ENCODE measurements at places on chromosomes 16 and 17.

- no peak for DNase-seq
Observed at GRCh38 chr16:29662000-29662728, 883 bp upstream of the SPN start.

DNA sequence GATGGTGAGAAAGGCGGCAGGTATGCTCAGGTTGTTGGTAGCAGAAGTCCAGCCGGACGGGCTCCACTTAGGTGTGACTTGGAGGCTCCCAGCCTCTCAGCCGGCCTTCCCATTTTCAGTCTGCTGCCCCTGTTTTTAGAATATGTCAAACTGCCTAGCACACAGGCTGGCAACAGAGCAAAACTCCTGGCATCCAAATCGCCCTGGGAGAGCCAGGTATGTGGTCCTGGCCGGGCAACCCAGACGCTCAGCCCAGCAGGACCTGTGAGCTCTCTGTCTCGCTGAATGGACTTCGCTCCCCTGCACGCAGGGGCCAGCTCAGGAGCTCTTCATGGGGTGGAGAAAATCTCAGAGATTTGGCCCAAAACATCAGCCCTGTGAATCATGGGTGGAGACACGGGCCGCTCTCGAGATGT lies 147.9 kb upstream of the CHMP6 start:
- DNase-seq: no peak

- DNase-seq: no peak
Observed at GRCh38 chr17:36944553-36944952, 4.2 kb upstream of the AATF start.

DNA sequence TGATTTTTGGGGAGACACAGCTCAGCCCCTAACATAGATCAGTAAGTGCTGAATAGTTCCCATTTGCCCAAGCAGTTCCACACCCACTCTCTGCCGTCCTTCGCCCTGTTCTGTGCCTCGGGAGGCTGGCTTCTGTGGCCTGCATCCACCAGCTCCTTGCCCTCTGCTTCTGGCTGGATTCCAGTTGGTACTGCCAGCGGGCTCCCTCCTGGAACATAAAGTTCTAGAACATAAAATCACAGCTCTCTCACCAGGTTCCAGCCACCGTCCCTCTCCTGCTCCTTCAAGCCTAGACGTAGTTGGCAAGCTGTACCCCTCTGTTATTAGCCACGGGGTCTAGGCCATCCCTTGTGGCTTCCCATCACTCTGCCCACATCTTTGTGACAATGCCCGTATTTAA lies 3.9 kb upstream of the MRPS23 start:
- DNase-seq: no peak

GRCh38 chr17:83007504-83008185 lies 71.8 kb upstream of the METRNL start:
- peak; percentile 52 for DNase-seq

GRCh38 chr17:49696233-49696761 lies 11.5 kb downstream of the SLC35B1 start:
- DNase-seq: no peak

GRCh38 chr17:27217631-27218030 lies 76.3 kb upstream of the WSB1 start:
- no peak for DNase-seq

- DNase-seq: no peak
Observed at GRCh38 chr16:66975302-66975893, 13.0 kb upstream of the CES4A start.

DNA sequence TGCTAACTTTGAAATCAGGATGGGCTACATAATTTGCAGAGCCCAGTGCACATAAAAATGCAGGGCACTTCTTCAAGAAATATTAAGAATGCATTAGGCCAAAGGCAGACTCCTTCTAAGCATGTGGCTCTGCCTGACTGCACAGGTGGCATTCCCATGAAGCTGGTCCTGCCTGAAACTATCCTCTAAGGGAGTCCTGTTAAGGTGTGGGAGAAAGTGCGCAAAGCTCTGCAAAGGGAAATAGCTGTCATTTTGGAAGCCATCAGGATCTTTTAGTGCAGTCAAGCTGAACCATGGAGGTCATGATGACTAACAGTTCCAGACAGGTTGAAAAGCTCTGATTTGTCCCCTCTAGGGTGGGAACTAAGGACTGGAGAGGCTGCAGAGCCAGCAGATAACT lies 41.9 kb upstream of the CRHR1 start:
- DNase-seq: no peak

DNA sequence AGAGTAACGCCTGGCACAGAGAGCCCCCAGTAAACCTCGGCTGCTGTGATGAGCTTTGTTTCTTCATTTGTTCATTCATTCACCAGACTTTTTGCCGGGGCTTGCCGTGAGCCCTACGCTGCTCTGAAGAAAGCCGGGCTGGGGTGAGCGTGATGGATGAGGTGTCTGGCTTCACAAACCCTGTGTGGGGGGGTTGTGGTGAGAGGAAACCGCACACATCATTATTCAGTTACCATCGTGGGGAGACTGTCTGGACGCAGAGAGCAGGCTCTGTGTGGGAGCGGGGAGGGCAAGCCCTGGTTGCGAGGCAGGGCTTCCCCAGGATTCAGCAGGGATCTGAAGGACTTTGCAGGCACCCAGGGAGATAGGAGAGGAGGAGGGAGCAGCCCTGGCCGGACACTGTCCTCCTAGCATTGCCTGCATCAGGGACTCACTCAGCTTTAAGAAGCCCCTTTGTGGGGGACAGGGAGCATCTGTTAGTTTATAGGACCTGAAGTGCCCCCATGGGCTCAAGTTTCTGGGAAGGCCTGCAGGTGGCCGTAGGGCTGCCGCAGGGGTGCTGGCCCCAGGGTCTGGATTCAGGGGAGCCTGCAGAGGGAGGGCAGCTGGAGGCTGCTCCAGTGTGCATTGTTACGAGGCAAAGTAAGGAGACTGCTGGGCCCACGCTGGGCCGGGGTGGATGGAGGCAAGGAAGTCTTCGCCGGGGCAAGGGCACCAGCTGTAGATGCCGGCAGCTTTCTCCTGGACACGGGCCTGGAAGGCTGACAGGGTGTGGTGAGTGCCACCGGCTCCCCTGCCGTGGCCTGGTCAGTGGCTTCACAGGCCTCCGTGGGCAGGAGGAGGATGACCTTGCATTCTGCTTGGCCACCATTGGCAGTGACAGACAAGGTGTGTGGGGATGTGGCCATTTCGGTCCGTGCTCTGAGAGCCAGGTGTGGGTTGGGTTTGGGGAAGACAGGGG lies 334.5 kb downstream of the SEC14L1 start:
- no peak for DNase-seq

DNA sequence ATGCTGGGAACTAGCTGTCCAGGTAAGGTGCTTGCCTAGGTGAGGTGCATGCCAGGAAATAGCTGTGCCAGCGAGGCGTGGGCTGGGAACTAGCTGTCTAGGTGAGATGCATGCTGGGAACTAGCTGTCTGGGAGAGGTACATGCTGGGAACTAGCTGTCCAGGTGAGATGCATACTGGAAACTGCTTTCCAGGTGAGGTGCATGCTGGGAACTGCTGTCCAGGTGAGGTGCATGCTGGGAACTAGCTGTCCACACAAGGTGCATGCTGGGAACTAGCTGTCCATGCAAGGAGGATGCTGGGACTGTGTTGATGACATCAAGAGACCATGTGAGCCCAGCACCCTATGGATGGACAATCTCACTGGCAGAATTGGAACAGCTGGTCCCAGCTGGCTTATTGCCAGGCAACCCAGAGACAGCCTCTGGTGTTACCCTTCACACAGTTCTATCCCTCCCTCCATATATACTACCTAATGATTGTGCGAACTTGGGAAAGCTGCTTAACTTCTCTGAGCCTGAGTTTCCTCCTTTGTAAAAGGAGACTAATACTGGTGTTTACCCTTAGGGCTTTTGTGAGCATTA lies 479.9 kb upstream of the RBFOX1 start:
- DNase-seq: no peak

DNA sequence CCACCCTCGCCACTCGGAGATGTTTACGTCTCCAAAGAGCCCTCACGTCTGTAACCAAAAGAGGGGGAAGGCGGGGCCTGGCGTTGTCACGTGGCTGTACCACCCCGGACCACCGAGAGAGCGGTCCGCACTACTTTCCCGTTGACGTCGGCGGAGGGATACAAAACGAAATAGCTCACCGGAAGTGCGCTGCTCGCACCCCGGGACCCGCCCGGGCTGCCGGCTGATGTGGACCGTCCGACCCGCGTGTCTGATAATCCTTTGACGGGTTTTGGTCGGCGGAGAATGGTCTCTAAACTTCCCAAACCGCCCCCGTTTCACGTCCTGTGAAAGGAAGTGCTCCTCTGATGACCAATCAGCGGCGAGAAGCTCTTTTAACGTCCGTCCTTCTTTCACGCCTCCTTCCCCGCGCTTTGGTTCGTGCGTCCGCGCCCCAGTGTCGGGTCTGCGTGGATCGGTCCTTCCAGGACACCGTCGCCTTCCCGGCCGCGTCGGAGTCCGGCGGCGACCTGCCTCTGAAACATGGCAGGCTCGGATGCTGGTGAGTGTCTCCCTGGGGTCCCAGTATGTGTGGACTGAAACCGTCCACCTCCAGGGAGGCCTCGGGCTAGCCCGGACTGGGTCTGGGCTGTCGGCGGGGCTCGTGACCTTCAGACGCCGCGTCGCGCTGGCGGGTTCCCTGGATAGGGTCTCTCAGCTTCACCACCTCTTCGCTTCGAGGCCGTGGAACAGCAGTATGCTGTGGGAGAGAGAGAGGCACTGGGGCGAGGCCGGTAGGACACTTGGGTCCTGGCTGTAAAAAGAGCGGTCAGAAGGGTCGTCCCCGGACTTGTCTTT lies at the start of gene CEP95:
Gene CEP95 (plus strand): TSS at position 402 of the 837 bp plus-strand sequence. CDS start 121 bp downstream, at position 523.
- peak; percentile 92 for DNase-seq

GRCh38 chr16:82177555-82177954 lies 7.5 kb upstream of the MPHOSPH6 start:
- no peak for DNase-seq

DNA sequence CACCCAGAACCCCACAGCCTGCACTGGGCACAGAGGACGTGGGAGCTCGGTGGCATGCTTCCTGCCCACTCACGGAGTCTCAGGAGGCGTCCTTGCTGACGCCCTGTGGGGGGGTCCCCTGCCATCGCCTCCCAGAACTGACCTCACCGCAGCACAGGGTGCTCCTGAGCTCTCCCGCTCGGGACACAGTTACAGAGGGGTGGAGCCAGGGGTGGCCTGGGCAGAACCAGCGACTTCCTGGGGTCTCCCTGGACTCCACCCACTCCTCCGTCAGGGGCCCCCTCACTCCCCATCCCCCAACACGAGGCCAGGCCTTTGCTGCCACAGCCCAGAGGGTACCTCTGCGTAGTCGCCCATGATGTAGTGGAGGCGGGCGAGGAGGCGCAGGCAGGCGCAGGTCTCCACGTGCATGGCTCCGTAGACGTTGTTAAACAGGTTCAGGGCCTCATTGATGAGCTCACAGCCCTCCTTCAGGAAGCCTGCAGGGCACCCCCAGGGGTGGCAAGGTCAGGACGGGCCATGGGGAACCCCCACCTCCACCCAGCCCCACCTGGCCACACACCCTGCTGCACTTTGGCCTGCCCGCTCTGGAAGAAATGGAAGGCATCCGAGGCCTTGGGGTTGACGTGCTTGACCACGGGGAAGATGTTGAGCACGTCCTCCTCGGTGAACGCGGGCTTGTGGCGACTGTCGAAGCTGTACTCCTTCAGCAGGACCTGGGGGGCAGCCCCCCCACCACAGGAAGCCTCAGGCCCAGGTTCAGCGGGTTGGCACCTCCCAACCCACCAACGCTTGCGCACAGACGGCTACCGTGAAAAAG lies 17.8 kb downstream of the CLUH start:
- no peak for DNase-seq

- no peak for DNase-seq
Observed at GRCh38 chr16:62033065-62033464, 3.2 kb downstream of the CDH8 start.

GRCh38 chr16:1630450-1631213 lies 18.5 kb downstream of the CRAMP1 start:
- no peak for DNase-seq

- no peak for DNase-seq
Observed at GRCh38 chr17:21378553-21378952, 2.4 kb downstream of the KCNJ12 start.

GRCh38 chr17:44349553-44350070 lies 4.5 kb downstream of the GRN start:
- no peak for DNase-seq

DNA sequence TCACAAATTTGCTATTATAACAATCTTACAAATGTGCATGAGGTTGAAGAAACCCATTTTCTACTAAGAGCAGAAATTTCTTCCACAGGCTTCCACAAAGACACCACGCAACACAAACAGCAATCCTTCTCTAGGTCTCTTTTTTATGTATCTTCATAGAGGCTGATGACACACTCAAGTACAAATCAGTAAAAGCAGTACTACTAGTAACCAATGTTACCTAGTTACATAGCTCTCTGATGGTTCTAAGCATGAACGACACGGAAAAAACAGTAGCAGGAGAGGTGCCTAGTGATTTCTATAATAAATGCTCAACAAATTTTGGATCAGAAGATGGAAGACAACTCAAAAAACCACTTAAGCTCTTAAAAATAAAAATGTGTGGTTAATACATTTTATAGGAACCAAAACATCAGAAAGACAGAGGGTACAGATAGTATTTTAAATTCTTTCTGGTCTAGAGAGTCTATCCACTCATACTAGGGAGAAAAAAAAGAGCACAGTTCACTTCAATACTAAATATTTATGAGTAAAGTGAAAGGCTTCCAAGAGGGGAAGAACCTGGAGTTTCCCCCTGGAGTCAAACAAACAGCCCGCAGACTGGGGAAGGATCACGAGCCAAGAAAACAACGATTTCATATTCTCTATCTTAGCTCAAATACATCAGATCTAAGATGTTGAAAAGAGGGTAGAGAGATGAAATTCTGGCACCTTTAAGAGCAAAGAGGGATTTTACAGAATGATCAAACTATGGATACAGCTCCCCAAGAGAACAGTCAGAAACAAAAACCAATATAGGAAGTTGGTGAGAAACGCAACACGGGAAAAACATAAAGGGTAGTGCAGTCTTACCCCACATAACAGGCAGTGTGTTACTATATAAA lies 40.2 kb downstream of the SMG6 start:
- no peak for DNase-seq

DNA sequence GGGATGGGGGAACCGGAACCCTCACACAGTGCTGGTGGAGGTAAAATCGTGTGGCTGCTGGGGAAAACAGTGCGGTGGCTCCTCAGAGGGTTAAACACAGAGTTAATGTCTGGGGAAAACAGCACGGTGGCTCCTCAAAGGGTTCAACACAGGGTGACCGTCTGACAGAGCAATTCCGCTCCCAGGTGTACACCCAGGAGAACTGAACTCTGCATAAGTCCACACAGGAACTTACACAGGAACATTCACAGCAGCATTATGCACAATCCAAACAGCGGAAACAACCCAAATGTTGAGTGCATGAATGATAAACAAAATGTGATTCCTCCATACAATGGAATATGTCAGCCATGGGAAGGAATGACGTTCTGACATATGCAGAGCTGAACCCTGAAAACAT lies 51.4 kb downstream of the CCDC57 start:
- no peak for DNase-seq

- no peak for DNase-seq
Observed at GRCh38 chr16:23324727-23325126, 22.6 kb downstream of the SCNN1B start.

All from NCI-H187 treated with DMSO at 0.1 percent for 48 hours (cell line).